ENCODE measurements at places on chromosomes 6 and 20. TPM values are rescaled to one million over a fixed set of nuclear protein-coding genes. Genes with fewer than 3 reads are reported as not detected.

The TAGAP gene
- 0.72 TPM for polyA plus RNA-seq

The LIN28B gene
- 0.06 TPM for polyA plus RNA-seq

The GSTA1 gene
- 0.28 TPM for polyA plus RNA-seq

The HUS1B gene
- polyA plus RNA-seq: not detected

Data from muscle of arm (tissue), 14 donors.